Stimulated activated CD4-positive, alpha-beta T cell treated with anti-CD3 and anti-CD28 coated beads, Interleukin-1b, Interleukin-23, amount 100 ng/mL, for 4 hours (primary cell): ENCODE measurements at places on chromosomes 5 and 9.

GRCh38 chr5:157502143-157502647, 42.2 kb downstream of the NIPAL4 start:
- DNase-seq, result no peak

DNA sequence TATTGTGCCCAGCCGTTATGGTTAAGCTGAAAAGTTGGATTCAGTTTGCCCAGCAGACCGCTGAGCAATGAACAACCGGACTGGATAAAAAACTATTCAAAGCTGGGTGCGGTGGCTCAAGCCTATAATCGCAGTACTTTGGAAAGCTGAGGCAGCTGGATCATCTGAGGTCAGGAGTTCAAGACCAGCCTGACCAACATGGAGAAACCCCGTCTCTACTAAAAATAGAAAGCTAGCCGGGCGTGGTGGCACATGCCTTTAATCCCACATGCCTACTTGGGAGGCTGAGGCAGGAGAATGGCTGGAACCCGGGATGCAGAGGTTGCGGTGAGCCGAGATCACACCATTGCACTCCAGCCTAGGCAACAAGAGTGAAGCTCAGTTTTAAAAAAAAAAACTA, 318.4 kb downstream of the RAB3C start:
- no peak for DNase-seq

- no peak for DNase-seq
Measured at GRCh38 chr9:117779760-117780159, 75.6 kb downstream of the TLR4 start.

DNA sequence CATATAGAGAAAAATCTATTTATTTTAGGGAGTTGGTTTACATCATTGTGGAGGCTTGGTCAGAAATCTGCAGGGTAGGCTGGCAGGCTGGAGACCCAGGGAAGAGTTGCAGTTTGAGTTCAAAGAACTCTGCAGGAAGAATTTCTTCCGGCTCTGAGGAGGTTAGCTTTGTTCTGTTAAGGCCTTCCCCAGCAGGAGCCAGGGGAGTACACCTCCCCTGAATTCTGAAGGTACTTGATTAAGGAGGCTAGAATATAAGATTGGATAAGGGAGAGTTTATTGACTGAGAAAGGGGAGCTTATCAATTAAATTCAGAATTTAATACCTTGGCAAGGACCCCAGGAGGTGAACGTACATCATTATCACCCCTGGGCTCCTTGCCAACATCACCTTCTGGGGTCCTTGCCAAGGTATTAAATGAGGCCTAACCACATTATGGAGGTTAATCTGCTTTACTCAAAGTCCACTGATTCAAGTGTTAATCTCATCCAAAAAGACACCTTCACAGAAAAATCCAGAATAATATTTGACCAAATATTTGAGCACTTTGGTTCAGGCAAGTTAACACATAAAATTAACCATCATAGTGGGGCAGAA, 351.7 kb downstream of the CWC27 start:
- no peak for DNase-seq

- no peak for DNase-seq
Measured at GRCh38 chr9:132797861-132798659, 80.0 kb downstream of the AK8 start.

DNA sequence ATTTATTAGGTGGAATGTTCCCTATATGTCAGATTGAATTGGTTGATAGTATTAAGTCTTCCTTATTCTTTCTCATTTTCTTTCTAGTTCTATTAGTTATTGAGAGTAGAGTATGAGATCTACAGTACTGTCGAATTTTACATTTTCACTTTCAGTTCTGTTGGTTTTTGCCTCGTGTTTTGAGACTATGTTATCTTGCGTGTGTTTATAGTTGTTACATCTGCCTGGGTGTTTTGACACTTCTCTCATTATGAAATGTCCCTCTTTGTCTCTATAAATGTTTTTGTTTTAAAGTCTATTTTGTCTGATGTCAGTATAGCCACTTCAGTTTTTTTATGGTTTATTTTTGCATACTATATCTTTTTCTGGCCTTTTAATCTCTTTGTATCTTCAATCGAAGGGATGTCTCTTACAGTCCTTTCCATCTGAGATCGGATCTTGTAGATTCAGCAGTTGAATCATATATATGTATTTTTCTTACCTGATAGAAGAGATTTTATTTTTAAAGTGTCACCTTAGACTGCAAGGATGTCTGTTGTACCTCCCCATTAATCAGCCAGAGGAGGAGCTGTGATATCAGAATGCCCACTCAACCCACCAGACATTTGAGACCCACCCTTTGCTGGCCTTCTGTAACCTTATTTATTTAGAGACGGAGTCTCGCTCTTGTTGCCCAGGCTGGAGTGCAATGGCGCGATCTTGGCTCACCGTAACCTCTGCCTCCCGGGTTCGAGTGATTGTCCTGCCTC, 20.7 kb downstream of the EHMT1 start:
- DNase-seq, result no peak

GRCh38 chr5:19927170-19927569, 60.8 kb downstream of the CDH18 start:
- no peak for DNase-seq

DNA sequence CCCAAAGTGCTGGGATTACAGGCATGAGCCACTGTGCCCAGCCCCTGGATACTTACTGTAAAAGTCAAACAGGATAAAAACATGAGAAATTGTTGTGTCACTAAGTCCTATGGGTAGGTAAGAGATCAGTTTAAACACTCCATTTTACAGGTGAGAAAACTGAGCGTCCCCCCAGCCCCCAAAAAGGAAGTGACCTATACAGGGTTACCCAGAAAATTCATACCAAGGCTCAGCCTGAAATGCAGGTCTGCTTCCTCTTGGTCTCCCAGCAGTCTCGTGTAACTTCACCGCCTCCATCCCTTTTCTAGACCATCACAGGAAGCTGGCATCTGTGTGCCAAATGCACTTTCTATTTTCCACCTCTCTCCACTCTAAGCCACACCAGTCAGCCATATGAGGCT, 57.2 kb downstream of the TMOD1 start:
- DNase-seq, result no peak

GRCh38 chr9:72564479-72565281, 43.3 kb downstream of the TMC1 start:
- no peak for DNase-seq

DNA sequence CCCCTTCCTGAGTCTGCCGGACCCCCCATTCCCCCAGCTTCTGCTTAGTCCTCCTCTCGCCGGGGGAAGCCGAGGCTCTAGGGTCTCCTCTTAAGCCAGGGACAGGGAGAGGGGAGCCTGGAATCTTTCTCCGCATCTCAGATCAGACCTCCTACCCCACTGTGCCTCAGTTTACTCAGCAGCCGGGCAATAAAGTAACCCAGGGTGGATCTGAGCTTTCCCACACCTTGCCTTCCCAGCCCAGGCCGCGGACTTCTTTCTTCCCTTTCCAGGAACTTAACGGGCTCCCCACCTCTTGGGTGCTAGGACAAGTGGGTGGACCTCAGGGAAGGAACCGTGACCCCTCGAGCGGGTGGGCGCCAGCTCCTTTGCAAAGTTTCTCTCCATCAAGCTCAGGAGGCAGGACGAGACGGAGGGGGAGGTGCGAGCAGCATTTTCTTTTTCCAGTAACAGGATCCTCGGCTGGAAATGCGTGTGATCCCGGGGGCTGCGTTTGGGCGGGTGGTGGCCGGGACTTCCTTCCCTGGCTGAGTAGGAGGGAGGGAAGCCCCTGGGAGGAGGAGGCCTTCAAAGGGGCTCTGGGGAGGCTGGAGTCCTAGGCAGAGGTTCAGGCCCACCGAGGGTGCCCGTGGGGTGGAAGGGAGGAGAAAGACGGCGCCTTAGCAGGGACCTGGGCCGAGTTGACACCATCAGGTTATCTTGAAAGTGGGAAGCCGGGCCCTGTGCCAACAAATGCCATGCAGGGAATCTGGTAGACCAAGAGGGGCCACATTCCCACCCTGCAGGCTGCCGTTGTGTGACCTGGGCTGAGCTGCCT, 795 bp downstream of the DAB2IP start:
- DNase-seq, result no peak

GRCh38 chr5:143583409-143583808, 179.9 kb upstream of the NR3C1 start:
- DNase-seq, result no peak

DNA sequence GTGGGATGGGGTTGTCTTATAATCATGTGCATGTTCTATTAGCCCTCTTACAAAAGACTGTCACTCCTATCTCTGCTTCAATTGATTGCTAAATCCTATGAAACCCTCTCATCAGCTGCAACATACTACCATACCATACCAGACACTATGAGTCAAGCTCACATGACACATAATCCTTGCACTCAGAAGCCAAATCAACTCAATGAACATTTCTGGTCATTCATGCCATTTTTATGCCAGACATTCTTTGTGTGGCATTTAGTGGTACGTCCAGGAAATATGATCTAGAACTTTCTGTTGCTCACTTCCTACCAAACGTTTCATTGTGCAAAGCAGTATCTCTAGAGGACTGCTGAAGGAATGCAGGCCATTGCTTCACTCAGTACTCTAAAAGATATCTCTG, 159.2 kb upstream of the GNA14 start:
- DNase-seq, result no peak

GRCh38 chr9:121720311-121721057, 69.0 kb downstream of the DAB2IP start:
- DNase-seq, result no peak

- peak; percentile 21 for DNase-seq
Measured at GRCh38 chr5:168528521-168529373, at the start of gene FBLL1. TSS of gene FBLL1 (plus strand) at chr5:168529305. CDS start at chr5:168529505, 200 bp downstream.

- DNase-seq, result no peak
Measured at GRCh38 chr5:111583758-111584203, 71.4 kb upstream of the STARD4 start.

DNA sequence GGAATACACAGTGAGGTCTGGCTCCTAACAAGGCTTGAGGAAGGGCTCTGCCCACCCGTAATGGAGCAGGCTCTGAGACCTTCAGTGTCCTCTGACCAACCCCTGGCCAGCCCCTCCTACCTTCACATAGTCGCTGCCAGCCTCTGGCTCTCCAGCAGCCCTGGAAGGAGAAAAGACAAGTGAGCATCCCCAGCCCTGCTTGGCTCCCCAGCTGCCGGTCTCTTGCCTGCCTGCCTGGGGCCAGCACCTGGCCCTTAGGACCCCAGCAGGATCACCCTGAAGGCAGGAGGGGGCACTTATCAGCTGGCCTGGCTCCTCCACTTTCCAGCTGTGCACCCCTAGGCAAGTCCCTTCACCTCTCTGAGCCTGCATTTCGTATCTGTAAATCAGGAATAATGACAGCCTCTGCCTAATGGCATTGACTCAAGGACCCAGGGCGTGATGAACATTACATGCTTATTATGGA, 16.9 kb downstream of the SH2D3C start:
- DNase-seq, result no peak

DNA sequence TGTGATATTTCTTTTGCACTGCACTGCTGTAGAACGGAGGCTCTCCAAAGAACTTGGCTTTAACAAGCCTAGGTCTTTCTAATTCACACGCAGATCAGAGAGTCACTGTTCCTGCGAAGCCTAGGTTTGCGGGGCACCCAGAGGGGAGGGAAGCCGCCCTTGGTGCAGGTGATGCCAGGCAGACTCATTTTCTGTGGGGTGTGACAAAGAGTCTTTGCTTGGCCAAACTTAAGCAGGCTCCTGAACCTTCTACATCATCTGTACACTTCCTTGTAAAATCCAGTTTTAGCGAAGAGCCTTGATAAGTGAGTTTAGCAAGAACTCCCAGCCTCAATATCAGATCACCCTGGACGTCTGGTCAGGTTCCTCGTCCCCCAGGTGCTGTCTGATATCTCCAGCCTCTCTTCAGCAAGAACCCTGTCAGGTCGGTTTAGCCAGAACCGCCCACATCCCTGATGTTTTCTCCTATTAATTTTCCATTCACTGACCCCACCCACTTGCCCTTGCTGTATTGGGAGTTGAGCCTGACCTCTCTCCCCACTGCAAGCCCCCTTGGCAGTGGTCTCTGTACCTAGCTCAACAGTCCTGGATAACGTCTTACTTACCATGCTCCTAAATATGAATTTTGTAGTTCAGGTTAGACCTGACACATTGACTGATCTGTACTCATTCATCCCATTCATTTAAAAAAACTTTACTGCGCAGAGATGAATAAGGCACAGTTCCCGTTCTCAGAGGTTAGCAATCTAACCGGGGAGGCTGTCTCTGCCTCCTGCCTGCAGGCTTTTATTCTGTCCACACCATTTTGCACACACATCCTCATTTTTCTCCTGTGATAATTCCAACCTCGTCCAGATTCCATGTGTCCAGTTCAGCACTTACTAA, 880 bp upstream of the UBAC1 start:
- DNase-seq, result no peak

DNA sequence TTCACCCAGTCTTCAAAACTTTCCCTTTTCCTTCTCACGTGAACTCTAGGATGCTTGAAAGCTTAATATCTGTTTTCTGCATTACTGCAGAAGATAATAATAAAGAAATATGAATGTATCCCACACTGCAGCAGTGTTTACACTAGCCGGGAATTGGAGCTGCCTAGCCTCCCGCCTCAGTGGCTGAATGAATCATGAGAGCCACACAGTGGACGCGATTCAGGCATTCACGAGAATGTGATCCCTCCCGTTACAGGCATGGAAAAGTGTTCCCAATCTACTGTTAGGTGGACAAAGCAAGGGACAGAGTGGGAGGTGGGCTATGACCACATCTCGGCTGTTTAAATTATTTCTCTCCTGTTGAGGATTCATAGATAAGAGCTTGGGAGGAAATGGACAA, 69.4 kb upstream of the CTSL start:
- DNase-seq, result no peak

DNA sequence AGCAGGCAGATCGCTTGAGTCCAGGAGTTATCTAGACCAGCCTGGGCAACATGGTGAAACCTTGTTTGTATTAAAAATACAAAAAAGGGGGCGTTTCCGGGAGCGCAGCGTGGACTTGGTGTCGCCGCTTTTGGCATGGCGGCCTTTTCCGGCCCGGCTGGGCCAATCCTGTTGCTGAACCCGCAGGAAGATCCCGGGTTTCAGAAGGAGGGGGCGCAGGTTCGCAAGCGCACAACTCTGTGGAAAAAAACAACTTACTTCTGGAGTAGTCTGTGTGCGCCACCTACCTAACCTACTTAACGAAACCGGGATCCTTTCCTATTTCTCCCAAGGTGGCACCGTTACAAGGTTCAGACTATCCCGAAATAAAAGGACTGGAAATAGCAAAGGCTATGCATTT, 198.6 kb downstream of the MSX2 start:
- no peak for DNase-seq

GRCh38 chr5:147437161-147437596, 72.7 kb downstream of the DPYSL3 start:
- DNase-seq, result no peak

- DNase-seq, result no peak
Measured at GRCh38 chr5:164054461-164054860, 549.0 kb downstream of the MAT2B start.

GRCh38 chr5:675111-675870, 17.9 kb downstream of the TPPP start:
- no peak for DNase-seq

DNA sequence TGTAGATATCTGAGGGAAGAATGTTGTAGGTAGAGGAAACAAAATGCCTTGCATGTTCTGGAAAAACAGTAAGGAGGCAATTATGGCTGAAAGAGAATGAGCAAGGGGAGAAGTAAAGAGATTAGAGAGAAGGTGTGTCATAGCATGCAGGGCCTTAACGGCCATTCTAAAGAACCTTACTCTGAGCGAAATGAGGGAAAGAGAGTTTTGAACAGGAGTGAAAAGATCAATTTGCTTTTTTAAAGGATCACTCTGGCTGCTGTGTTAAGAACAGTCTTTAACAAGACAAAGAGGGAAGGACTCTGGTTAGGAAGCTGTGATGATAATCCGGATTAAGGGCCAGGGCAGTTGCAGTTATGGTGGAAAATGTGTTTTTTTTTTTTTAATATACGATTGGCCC, 22.6 kb downstream of the PTBP3 start:
- no peak for DNase-seq
